ENCODE measurements at places on chromosomes 13 and 19.

- DNase-seq, result no peak
Measured at GRCh38 chr13:85549819-85550218, 249.4 kb downstream of the SLITRK6 start.

DNA sequence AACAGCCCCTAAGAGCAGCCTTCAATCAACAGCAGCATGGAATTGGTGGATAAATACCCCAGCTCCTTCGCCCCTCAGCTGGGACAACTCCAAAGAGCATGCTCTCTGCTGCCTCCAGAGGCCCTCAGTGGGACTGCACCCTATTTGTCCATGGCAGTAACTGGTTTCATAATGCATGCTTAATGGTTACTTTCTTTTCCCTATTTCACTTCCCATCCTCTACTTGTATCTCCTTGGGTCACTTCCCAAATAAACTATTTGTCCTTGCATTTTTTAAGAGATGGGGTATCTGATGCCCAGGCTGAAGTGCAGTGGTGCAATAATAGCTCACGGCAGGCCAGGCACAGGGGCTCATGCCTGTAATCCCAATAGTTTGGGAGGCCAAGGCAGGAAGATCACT, 13.5 kb upstream of the TPM4 start:
- no peak for DNase-seq

DNA sequence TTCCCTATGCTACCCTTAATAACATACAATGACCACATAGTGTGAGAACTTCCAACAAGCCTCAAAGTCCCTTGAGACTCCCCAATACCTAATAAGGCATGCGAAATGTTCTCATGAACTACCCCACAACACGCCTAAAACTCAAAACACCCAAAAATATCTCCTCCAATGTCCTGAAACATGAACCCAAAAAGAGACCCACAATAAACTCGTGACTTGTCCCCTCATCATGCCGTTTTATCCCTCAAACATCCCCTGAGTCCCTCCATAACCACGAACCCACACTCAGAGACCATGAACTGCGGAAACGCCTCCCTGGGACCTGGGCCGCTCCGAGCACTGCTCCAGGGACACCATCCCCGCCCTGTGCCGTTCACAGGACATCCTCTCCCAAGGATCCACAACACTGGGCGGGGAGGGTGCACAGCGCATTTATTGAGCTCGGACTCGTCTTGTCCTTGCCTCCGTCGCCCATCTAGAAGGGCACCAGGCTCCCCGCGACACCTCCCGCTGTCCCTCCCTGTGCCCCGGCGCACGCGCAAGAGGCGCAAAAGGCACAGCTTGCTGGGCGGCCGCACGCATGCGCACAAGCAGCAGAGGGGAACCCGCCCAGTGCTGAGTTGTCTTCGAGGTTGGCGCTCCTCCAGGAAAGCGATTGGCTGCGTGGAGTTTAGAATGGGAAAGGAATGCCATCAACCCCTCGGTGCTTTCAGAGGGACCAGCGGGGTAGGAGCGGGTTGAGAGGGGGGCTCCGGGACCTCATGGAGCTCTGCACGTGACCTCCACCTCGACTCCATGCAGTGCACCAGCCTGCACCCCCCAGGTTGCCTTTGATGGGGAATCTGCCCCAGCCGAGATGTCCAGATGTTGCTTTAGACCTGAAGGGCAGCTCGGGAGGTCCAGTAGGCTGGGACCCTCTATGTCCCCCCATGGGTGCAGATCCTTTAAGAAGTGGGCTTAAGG, 8.8 kb downstream of the FXYD3 start:
- no peak for DNase-seq

DNA sequence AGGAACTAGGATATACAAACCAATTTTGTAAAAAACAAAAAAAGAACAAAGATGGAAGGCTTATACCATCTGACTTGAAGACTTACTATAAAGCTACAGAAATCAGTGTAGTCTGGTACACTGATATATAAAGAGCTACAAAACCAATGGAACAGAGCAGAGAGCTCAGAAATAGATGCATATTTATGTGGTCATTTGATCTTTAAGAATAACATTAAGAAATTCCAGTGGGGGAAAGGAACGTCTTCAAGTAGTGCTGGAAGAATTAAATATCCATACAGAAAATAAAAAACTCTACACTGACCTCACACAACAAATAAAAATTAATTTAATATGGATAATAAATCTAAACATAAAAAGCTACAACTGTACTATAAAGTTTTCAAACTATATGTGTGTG, 317.0 kb downstream of the ENOX1 start:
- no peak for DNase-seq

- DNase-seq, result no peak
Measured at GRCh38 chr13:100532090-100532766, 56.4 kb downstream of the GGACT start.

- DNase-seq, result no peak
Measured at GRCh38 chr13:72530471-72530870, 197.0 kb downstream of the MZT1 start.

DNA sequence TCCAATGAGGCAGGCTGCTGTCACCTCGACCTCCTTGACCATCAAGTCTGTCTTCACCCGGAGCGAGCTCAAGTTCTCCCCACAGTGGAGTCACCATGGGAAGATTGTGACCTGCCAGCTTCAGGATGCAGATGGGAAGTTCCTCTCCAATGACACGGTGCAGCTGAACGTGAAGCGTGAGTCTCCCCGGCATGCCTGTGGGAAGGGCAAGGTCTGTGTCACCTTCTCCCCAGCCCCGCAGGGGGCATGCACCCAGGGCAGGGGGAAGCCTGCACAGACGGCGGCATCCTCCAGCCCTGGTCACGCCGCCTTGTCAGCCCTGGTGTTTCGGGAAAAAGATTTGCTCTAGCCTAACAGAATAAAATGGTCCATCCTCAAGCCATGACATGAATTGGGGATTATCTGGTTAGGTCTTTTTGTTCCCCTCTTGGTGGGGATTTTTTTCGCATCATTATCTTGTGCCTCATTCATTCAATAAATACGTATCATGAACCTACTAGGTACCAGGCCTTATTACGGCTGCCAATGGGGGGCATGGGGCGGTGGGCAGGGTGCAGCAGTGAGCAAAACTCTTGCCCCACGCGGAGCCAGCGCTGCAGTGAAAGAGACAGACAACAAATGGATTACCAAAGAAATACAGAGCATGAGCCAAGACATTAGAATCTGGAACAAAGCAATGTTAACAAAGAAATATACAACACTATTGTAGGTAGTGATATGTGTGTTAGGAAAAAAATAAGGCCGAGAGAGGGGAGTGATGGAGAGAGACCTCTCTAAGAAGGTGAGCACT, 7.4 kb downstream of the CD22 start:
- DNase-seq, result no peak

GRCh38 chr19:12785431-12786031, 5.8 kb upstream of the JUNB start:
- no peak for DNase-seq

DNA sequence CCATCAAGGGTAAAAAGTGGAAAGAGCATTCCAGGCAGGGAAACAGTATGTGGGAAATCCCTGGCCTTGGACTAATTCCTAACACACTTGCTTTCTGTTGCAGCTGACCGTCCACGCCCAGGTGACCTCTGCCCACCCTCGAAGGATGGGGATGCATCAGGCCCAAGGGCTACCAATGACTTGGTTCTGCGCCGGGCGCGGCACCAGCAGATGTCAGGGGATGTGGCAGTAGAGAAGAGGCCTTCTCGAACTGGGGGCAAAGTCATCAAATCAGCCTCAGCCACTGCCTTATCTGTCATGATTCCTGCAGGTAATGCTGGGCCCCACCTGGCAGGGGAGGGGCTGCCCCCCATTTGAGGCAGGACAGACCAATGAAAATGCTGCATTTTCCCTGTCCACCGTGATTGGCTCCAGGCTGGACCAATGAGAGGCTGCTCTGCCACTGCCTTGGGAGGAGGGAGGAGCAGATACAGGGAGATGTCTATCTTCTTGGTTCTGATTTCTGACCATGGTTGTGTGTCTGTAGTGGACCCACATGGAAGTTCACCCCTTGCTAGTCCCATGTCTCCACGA, 12.6 kb downstream of the DNASE2 start:
- DNase-seq, result no peak

GRCh38 chr19:18434411-18435175, 3.3 kb downstream of the ISYNA1 start:
- no peak for DNase-seq

DNA sequence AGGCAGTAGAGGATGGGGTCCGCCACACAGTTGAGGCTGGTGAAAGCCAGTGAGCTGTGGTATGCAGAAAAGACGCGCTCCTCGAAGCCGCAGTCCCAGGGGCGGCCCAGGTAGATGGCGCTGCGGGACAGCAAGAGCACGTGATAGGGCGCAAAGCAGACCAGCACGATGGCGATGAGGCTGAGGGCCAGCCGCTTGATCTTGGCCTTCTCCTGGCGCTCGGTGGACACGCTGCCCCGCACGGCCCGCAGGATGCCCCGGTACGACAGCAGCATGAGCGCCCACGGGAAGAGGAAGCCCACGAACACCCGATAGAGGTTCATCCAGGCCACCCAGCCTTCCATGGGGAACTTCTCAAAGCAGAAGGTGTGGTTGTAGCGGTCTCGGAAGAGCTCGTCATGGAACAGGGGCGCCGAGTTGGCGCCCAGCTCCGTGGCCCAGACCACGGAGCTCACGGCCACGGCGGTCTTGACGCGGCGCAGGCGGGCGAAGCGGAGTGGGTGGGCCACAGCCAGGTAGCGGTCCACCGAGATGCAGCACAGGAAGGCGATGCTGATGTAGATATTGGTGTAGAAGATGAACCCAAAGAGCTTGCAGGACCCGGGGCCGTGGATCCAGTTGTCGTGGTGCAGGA, 6.5 kb upstream of the OPA3 start:
- DNase-seq, result no peak

DNA sequence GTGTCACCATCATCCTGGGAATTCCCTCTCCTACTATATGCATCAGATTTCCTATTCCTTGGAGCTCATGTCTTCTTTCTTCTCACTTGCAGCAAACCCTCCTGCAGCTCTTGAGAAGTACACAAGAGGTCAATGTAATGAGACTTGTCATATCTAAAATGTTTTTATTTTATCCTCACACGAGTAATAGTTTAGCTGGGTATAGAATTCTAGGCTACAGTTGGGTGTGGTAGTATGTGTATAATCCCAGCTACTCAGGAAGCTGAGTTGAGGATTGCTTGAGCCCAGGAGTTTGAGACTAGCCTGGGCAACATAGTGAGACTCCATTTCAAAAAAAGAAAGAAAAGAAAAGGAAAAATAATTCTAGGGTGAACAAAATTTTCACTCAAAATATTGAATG, 24.4 kb downstream of the EEF1AKMT1 start:
- DNase-seq, result no peak

GRCh38 chr19:20999731-21000352, 20.6 kb upstream of the ZNF430 start:
- no peak for DNase-seq

DNA sequence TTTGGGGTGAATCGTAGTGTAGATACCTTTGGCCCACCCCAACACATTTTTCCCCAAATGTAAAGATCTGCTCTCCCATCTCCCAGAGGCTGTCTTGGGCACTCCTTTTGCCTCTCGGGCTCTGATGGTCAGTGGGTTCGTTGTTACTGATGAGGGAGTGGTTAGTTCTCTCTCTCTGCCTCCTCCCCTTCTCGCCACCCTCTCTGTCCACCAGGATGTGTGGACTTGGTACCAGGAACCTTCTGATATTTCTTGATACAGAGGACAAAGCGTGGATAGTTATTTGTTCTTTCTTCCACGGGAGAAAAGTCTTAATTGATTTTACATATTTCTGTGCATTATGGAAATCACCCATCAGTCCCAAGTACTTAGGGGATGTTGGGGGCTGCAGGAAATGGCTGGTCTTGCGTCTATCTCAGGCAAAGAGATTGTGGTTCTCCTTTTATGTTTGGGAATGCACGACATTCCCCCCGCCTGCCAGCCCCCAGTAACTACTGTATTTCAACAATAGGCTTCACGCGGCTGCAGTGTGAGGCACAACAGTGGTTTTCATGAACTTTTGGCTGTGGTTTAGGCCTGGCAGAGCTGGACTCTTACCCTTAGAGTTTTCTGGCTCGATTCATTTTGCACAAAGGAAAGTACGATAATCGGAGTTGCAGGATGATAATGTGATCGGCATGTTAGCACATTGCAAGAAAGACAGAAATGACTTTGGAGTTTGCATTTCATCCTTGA, 79.0 kb upstream of the ZNF536 start:
- DNase-seq, result no peak

DNA sequence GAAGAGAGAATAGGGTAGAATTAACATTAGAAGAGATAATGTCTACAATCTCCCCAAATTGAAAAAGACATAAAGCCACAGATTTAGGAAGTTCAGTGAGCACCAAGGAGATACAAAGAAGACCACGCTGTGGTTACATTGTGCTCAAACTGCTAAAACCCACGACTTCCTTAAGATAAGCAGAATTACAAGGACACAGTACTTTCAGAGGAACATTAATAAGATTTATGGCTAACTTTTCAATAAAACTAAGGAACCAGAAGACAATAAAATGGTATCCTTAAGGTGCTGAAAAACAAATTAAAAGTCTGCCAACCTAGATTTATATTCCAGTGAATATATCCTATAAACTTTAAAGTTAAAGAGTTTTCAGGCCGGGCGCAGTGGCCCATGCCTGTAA, 7.4 kb upstream of the IL17D start:
- DNase-seq, result no peak

GRCh38 chr13:90455823-90456222, 891.7 kb upstream of the MIR17HG start:
- DNase-seq, result no peak

DNA sequence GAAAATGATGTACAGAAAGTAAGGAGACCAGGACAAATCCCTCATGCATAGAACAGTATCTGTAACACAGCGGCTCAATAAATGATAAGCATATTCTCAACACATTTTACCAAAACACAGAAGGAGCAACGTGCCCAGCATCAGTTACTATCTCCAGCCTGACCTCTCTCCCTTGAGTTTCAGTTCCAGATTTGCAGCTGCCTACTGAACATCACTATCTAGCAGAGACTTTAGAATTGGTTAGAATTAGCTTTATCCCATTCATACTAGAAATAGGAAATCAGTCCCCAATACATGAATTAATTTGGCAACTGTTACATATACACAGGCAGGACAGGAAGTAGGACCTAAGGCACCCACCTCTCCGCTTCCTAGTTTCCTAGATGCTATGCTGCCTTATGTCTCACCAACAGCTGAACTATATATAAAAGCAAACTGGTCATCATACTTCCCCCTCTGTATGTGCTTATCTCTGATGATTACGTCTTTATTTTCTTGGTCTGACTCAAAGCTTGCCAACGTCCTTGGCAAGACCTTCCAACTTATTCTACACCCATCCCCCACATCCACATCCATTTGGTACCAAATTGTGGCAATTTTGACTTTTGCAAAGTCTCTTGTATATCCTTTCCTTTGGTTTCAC, 61.1 kb downstream of the SACS start:
- peak; percentile 8 for DNase-seq
